ENCODE measurements at places on chromosomes 16 and 17.

DNA sequence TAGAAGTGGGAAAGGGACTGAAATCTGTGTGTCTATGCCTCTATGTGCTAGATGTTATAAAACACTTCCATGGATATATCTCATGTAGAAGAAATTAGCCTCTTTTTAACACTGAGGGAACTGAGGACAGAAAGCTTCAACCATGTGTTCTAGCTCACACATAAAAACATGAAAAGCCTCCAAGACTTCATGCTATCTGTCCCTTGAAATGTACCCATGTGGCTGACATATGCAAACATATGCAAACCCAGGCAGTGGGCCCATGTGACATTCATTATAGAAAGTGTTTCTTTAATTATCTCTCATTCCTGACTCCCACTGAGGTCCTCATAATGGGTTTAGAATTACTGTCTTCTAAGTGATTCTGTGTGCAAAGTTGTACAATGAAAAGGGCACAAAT, 134.7 kb upstream of the MAF start:
- no peak for DNase-seq

- DNase-seq: no peak
Observed at GRCh38 chr17:8776248-8776647, 17.9 kb upstream of the SPDYE4 start.

GRCh38 chr16:74438492-74438979, 17.3 kb upstream of the CLEC18B start:
- no peak for DNase-seq

- no peak for DNase-seq
Observed at GRCh38 chr17:17883801-17884200, 47.0 kb upstream of the SREBF1 start.

DNA sequence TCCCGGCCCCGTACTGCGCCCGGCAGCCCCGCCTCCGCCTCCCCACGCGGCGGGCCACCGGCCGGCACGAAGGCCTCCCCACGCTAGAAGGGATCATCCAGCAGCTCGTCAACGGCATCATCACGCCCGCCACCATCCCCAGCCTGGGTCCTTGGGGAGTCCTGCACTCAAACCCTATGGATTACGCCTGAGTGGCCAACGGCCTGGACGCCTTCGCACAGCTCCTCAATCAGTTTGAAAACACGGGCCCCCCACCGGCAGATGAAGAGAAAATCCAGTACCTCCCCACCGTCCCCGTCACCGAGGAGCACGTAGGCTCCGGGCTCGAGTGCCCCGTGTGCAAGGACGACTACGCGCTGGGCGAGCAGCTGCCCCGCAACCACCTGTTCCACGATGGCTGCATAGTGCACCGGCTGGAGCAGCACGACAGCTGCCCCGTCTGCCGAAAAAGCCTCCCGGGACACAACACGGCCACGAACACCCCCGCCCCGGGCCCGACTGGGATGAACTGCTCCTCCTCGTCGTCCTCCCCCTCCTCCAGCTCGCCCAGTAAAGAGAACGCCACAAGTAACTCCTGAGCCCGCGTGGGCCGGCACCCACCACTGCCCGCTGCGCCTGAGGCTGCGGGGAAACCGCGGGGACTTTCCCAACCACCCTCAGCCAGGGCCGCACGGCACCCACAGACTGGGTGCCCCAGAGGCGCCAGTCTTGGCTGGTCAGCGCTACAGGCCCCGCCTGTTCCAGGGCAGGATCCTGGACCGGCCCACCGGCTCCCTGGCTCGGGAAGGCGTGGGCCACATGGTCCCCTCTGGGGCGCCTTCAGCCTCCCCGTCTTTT, 39.0 kb upstream of the AKAP1 start:
- DNase-seq: peak; percentile 1
